ENCODE measurements at places on chromosomes 11 and 22.

DNA sequence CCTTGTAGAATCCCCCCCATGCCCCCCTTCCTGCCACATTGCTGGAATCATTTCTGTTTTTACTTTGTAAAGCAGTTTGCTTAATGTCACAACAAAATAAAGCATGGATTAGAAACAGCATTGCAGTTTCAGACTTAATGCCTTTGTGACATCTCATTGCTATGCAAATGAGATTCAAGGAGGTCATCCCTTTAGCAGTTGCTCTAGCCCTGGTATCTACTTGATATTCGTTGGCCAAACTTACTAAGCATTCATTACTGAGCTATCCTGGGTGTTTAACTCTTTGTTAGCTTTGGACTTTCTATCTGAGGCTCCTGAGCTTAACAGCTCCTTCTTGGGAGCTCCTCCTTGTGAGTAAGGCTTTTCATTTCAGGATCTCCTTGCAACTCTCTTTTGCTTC, 16.3 kb downstream of the FAT3 start:
- DNase-seq, result no peak

GRCh38 chr11:61967924-61968757, 707 bp upstream of the FTH1 start:
- peak; percentile 67 for DNase-seq

DNA sequence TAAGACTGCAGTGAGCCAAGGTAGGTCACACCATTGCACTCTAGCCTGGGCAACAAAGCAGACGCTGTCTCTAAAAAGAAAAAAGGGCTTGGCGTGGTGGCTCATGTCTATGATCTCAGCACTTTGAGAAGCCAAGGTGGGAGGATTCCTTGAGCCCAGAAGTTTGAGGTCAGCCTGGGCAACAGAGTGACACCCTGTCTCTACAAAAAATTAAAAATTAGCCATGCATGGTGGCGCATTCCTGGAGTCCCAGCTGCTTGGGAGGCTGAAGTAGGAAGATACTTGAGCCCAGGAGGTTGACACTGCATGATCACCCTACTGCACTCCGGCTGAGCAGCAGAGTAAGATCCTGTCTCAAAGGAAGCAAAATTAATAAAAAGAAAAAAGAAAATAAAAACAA, 38.9 kb upstream of the RDX start:
- DNase-seq, result no peak

GRCh38 chr11:73715541-73715940, 45.3 kb downstream of the RAB6A start:
- no peak for DNase-seq

DNA sequence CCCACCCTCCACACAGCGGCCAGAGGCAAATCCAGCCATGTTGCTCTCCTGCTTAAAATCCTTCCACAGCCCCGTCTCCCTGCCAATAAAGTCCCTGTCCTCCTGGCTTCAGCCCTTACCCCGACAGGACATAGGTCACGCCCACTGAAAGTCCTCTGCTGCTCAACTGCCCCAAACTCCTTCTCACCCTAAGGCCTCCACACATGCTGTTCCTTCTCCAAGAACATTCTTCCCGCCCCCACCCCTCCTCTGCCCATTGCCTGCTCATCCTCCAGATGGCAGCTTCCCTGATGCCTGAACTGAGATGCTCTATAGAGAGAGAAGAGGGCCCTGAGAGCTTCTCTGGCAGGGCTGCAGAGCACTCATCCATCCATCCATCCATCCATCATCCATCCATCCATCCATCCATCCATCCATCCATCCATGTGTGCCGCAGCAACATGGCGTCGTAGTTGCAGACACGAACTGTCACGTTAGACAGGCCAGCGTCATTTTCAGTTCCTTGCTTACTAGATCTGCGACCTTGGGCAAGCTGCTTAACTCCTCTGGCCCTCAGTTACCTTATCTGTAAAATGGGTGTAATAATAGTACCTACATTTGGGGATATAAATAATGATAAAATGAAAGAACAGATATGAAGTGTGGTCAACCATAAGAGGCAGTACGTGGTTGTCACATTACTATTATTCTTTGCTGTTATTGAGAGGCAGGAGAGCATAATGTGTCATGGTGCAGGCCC, 9.4 kb downstream of the NPTXR start:
- no peak for DNase-seq

- no peak for DNase-seq
Measured at GRCh38 chr22:17792299-17792698, 18.0 kb upstream of the BID start.

DNA sequence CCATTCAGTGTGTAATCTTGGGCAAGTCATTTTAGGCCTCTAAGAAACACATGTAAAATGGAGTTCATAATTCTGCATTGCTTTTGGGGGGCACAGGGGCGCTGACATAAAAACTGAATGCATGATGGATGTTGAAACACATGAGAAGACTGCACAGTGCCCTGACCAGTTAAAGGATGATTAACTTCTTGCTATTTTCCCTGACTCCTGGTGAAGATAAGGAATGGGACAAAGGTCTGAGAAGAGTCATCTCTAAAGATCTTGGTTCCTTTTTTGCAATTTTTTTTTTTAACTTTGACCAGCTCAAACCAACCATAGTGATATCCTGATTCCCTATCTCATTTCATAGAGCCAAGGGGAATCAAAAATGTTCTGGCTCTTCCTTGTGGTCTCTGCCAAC, 134.9 kb upstream of the TENM4 start:
- no peak for DNase-seq

- DNase-seq, result no peak
Measured at GRCh38 chr22:22079404-22080148, 97.0 kb upstream of the TOP3B start.

DNA sequence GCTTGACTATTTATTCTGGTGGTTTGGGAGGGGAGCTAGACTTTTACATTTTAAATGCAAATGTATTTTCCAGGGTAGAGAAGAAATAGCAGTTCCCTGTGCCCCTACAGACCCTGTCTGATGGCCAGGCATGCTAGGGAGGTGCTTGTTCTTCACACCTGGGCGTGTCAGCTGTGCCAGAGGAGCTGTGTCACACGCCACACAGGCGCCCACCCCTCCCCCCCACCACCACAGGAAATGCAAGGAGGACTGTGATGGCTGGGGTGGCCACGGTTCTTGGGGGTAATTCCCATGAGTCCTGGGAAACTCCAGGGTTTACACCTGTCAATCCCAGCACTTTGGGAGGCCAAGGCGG, 82.2 kb downstream of the FLI1 start:
- no peak for DNase-seq

- no peak for DNase-seq
Measured at GRCh38 chr11:8858808-8859207, 52.2 kb upstream of the AKIP1 start.

GRCh38 chr22:20087319-20088262, 7.5 kb downstream of the DGCR8 start:
- no peak for DNase-seq

DNA sequence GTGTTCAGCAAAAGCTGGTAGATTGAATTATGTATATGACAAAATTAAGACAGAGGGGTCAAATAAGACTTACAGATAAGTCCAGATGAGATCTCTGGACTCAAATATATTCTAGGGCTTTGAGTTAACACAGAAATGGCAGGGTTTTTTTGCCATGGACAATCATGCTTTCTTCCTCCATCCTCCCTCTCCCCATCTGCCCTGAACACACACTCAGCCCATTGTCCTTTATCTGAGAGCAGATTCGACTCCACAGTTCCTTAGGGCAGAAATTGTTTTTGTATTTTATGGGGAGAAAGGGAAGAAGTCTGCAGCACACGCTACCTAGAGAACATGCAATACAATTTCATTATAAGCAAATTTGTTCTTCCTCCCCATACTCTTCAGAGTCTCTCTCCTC, 86.8 kb downstream of the SLC1A2 start:
- no peak for DNase-seq

DNA sequence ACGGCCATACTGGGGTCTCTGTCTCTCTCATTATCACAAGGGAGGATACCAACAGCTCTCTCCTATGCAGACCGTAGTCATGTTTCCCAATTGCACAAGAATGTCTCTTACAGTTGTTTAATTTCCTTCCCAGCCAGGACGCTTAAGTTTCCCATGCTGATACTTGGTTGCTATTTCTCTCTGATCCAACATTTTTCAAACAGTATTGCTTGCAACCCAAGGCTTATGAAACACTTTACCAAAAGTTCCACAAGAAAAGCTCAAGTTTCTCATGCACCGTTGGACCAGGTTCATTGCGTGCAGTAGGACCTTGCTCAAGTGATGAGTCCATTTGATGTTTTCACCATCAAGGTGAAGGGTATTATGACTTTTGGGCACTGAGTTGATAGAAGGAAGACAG, 46.6 kb downstream of the GGTLC2 start:
- DNase-seq, result no peak

DNA sequence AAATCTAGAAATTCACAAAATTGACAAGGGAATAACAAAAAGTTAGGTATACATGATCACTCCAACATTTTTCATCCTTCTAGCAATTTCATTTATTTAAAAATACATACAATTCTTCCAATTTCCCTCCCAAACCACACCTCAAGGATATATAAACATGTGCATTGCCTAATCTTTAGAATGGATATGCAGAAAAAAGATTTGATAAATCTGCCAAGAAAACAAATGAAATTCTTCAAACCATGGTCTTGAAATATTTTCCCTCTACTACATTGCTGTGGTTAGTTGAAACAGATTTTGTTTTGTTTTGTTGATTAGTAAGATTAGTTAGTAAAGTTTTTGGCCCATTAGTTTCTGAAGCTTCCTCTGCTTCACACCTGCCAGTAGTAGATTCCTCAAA, 703.3 kb upstream of the CCDC179 start:
- DNase-seq, result no peak

DNA sequence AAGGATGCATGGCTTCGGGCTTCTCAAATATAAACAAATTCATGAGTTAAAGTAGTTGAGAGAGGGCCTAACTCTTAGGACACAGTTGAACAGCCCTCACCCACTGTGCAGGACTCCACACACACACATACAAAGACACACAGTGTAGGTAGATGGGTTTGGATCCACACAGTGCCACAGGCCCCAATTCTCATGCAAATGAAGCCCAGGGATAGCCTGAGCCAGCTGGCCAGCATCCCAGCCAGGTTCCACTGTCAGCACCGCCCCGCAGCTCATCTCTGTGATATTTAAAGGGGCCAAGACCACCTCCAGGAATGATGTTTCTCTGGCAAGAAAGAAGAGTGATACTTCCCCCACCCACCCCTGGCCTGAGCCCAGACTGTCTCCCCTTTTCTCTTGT, 11.7 kb downstream of the SLC35C1 start:
- DNase-seq, result no peak

- DNase-seq, result no peak
Measured at GRCh38 chr11:47431356-47432083, 5.3 kb upstream of the PSMC3 start.

DNA sequence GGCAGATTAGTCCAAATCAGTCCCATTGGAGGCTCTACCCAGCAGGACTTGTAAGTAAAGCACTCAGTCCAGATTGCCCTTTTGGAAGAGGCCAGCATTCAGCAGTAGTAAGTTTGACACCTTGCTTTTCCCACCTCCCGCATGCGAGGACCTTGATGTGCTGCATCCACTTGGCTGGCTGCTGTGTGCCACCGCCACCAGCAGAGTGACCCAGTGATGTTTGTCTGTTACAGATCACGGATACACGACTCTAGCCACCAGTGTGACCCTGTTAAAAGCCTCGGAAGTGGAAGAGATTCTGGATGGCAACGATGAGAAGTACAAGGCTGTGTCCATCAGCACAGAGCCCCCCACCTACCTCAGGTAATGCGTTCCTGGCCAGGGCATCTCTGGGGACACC, 6.6 kb downstream of the SMARCB1 start:
- DNase-seq, result no peak

DNA sequence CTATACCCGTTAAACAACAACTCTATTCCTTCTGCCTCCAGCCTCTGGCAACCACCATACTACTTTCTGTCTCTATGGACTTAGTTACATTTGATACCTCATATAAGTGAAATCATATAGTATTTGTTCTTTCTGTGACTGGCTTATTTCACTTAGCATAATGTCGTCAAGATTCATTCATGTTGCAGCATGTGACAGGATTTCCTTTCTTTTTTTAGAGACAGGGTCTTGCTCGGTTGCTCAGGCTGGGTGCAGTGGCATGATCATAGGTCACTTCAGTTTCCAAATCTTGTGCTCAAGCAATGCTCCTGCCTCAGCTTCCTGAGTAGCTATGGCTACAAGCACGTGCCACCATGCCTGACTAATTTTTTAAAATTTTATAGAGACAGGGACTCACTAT, 29.4 kb upstream of the SORL1 start:
- no peak for DNase-seq

GRCh38 chr11:15198284-15198683, 83.6 kb downstream of the INSC start:
- no peak for DNase-seq

DNA sequence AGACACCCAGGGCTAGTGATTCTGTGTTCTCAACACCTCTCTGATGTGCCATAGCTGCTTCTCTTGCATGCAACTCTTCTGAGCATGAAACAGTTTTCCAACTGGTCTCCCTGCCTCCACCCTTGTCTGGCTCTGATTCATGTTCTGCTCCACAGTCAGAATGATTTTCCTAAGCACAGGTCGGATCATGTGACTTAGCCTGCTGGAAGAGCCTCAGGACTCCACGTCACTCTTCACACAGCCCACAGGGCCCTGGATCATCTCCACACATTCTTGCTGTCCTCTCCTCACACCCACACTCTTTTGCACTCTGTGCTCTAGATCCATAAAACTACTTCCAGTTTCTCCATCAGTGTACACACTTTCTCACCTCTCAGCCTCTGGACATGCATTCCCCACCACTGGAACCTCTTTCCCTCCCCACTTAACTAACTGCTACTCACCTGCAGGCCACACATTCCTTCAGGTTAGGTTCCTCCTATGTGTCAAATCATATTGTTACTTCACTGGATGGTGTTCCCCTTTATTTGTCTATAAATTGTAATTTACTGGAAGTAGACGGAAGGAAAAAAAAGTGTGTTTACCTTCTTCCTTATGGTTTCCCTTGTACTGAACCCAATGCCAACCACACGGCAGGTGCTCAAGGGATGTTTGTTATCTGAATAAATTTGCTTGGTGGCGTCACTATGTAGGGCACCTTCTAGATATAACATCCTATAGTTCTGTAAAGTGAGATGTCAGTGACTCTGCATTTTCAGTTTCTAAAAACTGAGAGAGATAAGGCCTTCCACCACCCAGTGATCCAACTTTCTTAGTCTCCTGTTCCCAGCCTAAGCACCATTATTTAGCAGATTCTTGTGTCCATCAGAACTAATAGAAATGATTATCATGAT, 133.7 kb downstream of the ETS1 start:
- DNase-seq, result no peak

- no peak for DNase-seq
Measured at GRCh38 chr11:100825626-100826025, 138.5 kb downstream of the ARHGAP42 start.

DNA sequence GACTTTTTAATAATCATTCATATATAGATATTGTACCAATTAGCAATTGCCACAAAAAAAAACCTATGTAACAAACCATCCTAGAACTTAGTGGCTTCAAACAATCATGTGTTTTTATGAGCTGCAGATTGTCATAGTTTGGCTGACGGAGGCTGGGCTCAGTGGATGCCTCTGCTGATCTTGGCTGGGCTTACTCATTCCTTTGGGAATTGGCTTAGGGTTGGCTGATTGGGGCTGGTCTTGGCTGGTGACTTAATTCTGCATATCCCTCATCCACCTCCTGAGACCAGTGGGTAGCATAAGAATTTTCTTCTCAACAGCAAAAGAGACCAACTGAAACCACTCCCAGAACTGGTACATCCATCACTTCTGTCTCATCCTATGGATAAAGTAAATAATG, 57.9 kb upstream of the PHF21B start:
- DNase-seq, result no peak

Measured in activated CD4-positive, CD25-positive, alpha-beta regulatory T cell treated with anti-CD3 and anti-CD28 coated beads, Interleukin-2, amount 50 U/mL, for 72 hours (primary cell).